ENCODE measurements at places on chromosomes 3 and 15. TPM values are rescaled to one million over a fixed set of nuclear protein-coding genes. Genes with fewer than 3 reads are reported as not detected.
A peak's percentile ranks its signal among the peaks of the same experiment; 100 is the strongest.

DNA sequence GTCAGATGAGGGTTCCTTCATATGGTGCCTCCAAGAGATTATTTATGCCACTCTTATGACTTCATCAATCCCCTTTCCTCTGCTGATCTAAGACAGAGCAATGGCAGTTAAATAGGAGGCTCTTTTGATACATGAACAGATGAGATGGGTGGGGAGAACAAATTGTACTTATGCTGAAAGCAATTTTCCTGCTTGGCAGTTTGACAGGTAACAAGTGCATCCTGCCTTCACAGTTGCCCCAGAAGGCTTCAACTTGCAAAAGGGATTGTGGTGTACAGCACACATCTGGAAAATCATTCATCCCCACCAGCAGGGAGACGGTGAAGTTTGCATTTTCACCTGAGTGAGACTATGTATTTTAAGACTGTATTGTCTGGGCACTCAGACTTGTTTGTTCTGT lies 27.3 kb downstream of the ENTPD3 start:
- DNase-seq, result no peak

DNA sequence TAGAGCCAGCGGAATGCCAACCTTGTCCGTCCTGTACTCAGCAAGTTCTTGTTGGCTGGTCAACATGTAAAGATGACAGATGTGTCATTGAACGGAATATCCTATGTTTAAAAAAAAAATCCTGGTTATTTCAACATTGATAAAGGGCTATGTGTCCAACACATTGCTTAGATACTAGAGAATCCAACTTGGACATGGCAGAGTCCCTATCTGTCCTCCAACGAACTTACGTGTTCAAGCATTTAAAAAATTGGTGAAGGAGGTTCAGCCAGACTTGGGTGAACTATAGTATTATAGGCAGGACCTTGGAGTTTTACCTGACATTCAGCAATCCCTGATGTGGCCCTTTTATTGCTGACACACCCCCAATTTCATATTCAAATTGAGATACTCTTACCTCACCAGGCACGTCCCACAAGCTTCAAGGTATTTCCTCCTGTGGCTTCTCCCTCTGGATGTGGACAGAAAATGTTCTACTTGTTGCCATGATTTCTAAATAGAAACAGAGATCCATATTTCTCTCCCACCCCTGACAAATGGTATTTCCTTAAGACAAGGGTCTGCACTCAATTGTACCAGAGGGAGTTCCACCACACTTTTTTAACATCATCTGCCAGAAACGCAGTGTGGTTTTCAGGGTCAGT lies 207.7 kb upstream of the TPM1 start:
- DNase-seq, result no peak

GRCh38 chr3:108011616-108012015 lies 79.2 kb downstream of the CD47 start:
- no peak for DNase-seq

- DNase-seq, result no peak
Observed at GRCh38 chr3:123432832-123433523, 15.9 kb downstream of the ADCY5 start.

DNA sequence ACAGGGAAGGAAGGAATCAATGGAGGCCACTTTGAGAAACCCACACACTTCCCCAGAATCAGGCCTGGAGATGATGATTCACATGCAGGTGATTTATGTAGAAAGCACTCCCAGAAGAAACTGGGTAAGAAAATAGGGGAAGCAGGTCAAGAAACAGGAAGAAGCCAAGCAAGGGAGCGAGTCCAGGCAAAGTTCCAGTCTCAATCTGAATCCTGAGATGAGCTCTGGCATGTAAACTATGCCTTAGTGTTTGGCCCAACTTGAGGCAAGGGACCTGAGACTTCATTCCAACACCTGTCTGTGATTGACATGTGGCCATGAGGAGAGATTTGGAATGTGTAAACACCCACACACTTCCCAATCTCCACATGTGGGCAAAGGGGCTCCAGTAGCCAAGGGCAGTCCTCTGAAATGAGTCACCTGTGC lies 61.6 kb upstream of the CTNNB1 start:
- DNase-seq, result no peak

- no peak for DNase-seq
Observed at GRCh38 chr15:70158309-70159000, 60.7 kb upstream of the TLE3 start.

The MESP2 gene
- polyA plus RNA-seq, result not detected

DNA sequence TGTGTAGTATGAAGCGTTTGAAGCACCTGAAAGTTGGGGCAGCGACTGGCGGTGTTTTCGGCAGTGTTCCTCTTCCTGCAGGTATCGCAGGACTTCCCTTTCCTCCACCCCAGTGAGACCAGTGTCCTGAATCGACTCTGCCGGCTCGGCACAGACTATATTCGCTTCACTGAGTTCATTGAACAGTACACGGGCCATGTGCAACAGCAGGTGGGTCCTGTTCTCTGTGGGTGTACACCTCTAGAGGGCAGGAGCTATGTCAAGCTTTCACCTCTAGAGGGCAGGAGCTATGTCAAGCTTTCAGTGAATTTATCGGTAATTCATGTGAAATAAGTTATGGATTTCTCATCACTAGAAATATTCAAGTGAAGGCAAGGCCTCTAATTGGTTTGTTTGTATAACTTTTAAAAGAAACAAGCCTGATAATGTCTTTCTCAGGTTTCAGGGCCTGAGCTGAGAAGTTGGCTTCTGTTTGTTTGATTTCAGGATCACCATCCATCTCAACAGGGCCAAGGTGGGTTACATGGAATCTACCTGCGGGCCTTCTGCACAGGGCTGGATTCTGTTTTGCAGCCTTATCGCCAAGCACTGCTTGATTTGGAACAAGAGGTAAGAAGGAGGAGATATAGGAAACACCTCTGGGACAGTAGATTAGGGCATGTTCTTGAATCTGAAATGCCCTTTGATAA lies 5.3 kb downstream of the TUBGCP4 start:
- DNase-seq, result no peak

The CLEC3B gene
- 63.5 TPM for polyA plus RNA-seq

The ACKR4 gene
- 5.4 TPM for polyA plus RNA-seq

The HGD gene
- polyA plus RNA-seq, result 0.28 TPM

The C3orf22 gene
- not detected for polyA plus RNA-seq

GRCh38 chr15:92910451-92910850 lies 10.3 kb downstream of the CHD2 start:
- DNase-seq, result no peak

DNA sequence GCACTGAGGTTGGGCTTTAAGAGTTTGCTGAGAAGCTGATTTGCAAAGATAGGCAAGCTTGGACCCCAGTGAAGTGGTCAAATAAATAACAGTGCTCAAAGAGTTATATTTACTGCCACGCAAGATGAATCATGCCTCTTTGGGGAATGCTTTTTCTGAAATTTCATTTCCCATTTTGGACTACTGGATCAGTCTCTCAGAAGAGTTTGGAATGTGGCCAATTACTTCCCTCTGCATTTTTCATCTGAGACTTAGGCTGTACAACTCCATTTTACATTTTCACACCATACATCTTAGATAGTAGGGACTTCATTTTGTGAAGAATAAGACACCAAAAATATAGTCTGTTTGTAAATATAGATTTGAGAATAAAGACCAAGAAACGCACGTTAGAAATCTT lies 419.7 kb downstream of the FGF12 start:
- DNase-seq, result no peak

The POMGNT2 gene
- 24.0 TPM for polyA plus RNA-seq

GRCh38 chr3:64011685-64012084 lies 11.6 kb downstream of the PSMD6 start:
- peak; percentile 52 for DNase-seq

DNA sequence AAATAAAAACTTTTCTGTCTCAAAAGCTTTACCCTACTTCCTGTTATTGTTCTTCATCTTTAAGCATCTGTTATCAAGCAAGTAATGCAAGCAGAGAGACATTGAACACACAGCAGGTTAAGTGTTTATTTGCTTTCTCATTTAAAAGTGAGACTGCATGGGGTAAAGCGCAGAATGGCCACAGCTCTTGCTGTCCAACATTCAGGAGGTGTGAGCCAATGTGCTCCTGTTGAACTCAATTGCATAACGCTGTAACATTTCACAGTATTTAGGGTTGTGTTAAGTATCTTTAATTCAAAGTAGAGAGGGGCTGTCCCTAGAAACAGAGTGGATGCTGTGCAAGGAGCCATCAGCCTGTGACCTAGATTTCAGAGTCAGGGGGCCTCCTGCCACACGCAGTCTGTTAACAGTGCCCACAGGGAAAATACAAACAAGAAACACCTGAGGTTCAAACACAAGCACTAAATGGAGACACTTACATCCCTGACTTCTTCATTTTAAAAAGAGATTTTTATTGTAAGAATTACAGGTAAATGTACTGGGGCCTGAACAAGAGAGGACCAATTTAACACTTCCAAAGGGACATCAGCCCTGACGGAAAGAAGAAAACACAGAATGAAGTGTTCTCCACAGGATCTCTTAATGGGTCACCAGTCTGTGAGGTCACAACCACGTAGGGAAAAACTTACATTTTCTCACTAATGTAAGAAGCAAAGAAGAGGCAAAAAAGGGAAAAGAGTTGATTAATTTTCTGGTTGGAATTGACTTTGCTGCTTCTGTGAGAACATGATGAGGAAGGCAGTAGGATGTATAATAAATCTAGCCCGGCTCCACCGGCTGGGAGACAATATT lies 815.1 kb downstream of the VGLL3 start:
- DNase-seq, result no peak

The ANKRD63 gene
- polyA plus RNA-seq, result not detected

DNA sequence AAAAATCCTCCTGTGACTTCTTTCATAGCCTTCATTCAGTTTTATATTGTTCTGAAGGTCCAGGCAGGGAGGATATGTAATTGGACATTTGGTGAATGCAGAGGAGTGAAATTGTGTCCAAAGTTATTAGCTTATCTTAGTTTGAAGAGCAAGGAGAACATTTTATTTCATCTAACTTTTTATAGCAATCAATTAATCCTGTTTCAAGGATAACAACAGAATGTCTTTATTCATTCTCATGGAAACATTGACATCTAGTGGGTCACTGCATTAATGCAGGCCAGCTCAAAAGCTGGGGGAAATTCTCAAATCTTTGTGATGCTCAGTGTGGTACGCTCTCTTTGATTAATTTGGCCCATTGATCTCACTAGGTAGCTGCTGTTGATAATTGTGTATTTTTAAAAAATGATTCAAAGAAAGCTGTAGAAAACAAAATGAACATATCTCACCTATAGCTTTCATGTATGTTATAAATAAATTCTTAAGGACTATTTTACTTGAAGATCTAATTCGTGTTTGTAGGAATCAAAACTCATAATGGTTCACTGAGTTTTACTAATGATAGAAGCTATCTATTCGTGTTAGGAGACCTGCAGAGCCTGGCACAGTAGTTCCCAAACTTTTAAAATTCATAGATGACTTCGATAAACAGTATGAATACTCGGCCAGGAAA lies 150.8 kb upstream of the KCNMB2 start:
- DNase-seq, result no peak

- no peak for DNase-seq
Observed at GRCh38 chr3:157327837-157328236, 108.8 kb upstream of the PTX3 start.

DNA sequence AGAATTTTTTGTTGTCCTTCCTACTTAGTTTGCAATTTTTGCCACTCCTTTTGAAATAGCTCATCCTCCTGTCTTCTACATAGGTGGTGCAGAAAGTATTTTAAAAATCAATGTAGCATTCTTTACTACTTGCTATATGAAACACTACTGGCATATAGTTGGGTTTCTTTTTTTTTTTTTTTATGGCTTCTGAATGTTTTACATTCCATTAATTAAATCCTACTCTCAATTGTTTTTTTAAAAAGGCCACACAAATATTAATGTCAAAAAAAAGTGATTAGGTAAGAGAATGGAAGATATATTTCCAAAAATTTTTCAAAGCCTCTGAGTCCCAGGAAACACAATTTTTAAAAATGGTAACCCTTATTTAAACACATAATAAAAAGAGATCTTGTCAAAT lies 262.6 kb downstream of the MAGI1 start:
- no peak for DNase-seq

The WNT5A gene
- 10.1 TPM for polyA plus RNA-seq

All from ovary (tissue), 10 donors.